ENCODE measurements at places on chromosomes 12 and 14.

DNA sequence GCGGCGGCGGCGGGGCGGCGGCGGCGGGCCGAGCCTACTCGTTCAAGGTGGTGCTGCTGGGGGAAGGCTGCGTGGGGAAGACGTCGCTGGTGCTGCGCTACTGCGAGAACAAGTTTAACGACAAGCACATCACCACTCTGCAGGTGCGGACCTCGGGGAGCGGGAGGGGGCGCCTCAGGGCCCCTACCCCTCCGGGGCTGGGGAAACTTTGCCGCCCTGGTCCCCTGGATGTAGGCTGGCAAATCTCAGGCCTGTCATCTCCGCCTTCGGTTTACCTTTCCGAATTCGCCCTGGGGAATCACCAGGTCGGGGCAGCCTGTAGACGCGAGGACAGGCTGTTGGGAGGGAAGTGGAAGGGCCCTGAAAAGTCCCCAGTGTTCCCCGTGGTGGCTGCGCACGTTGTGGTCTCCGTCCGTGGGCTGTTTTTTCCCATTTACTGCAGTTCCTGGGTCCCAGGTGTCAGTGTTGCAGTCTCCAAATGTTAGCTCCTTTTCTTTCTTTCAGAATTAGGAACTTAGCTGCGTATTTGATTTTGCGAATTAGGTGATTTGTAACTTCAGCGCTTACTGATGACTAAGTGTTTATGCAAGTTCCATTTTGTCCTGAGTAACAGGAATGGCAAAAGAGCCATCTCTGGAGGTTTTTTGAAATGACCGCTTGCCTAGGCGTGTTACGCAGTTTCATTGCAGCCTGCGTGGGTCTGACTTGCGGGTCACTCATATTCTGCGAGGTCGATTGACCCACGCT lies 656 bp downstream of the RAB21 start:
- peak; percentile 61 for DNase-seq

GRCh38 chr12:104692557-104693218 lies 235.9 kb downstream of the CHST11 start:
- DNase-seq = no peak

DNA sequence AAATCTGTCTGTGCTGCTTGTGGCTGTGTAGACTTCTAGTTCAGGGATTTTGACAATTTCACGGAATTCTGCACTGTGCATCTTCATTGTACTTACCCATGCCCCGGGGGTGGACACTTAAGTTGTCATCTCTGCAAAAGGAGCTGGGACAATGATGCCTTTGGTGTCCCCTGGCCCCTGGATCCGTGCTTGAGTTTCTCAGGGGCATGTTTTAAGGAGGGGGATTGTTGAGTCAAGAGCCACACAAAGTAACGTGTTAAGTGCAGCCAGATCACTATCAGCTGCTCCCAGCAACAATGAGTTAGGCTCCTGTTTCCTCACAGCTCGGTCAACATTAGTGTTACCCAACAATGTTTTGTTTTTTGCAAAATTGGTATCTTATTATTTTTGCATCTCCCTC lies 305.0 kb upstream of the DIO3 start:
- DNase-seq = no peak

- DNase-seq = no peak
Observed at GRCh38 chr12:12918781-12919389, 27.5 kb downstream of the GPRC5A start.

- no peak for DNase-seq
Observed at GRCh38 chr14:37083599-37083998, 88.8 kb downstream of the SLC25A21 start.

DNA sequence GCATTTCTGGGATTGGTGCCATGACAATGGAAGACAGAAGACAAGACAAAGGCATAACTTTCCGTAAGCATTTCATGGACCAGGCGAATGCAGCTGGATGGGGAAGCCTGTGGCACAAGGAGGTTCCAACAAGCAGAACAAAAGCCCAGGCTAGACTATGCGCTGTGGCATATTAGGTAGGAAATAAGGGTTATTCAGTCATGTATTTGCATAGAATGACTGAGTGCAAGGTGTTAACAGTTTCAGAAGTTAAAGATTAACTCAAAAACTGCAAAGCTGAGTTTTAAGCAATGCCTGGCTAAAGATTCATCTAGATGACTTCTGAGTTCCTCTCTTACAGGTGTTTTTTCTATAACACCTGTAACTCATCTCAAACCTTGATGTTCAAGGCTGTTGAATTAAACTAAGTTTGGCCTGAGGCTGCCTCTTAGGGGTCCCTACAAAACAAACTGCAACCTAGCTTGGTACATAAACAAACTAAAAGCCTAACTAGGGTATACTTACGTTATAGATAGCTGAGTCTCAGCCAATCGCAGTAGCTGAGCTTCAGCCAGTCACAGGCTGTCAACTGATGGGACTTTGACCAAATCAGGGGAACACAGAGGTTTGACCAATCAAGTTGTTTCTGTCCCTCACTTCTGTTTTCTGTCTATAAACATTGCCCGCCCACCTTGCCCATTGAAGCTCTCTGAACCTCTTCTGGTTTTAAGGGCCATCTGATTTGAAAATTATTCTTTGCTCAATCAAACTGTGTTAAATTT lies 52.2 kb upstream of the PLBD1 start:
- DNase-seq = no peak

- DNase-seq = no peak
Observed at GRCh38 chr12:119157528-119157927, 21.2 kb upstream of the HSPB8 start.

GRCh38 chr14:68609012-68609411 lies 183.9 kb downstream of the ZFP36L1 start:
- no peak for DNase-seq

- DNase-seq = no peak
Observed at GRCh38 chr14:97046967-97047366, 249.8 kb downstream of the VRK1 start.
